ENCODE measurements at places on chromosomes 2 and 18. TPM values are rescaled to one million over a fixed set of nuclear protein-coding genes. Genes with fewer than 3 reads are reported as not detected.

Gene EVX2
- not detected for total RNA-seq

Gene ACSL3
- total RNA-seq = 45.5 TPM

Gene TRIM43B
- total RNA-seq = not detected

Gene IL36RN
- total RNA-seq = not detected

Gene EHBP1
- total RNA-seq = 27.1 TPM

Gene DRC1
- total RNA-seq = not detected

GRCh38 chr2:10482460-10482859 is 34.3 kb upstream of the ODC1 start:
- DNase-seq = peak; percentile 7

- no peak for DNase-seq
Observed at GRCh38 chr2:141582213-141582612, 548.6 kb downstream of the LRP1B start.

DNA sequence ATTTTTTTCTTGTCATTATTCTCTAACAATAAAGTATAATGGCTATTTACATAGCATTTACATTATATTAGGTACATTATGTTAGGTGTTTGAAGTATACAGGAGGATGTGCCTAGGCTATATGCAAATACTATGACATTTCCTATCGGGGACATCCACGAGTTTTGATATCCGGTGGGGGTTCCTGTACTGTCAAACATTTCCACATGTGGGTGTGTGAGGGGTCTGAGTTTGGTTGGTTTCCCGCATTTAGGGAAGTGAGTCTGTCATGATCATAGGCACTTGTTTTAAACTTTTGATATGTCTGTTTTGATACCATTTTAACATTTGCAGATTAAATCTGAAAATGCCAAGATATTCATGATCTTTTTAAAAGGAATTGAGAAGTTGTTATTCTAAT is 76.0 kb downstream of the CEP192 start:
- no peak for DNase-seq

DNA sequence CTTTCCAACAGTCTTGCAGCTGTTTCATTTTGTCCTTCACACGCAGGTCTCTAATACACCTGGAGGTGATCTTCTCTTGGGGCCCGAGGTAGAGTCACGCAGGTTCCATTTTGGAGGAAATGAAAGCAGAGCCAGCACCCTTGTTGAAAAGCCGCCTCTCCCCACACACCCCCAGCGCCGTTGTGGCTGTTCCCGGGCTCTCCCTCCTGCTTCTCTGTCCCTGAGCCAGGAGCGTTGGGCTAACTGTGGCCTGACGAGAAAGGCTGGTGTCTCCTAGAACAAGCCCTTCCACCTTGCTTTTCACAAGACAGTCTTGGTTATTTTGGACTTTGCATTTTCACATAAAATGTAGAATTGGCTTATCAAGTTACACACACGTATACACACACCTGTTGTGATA is 16.3 kb downstream of the SNED1 start:
- no peak for DNase-seq

- no peak for DNase-seq
Observed at GRCh38 chr18:9743200-9744016, 35.3 kb downstream of the RAB31 start.

DNA sequence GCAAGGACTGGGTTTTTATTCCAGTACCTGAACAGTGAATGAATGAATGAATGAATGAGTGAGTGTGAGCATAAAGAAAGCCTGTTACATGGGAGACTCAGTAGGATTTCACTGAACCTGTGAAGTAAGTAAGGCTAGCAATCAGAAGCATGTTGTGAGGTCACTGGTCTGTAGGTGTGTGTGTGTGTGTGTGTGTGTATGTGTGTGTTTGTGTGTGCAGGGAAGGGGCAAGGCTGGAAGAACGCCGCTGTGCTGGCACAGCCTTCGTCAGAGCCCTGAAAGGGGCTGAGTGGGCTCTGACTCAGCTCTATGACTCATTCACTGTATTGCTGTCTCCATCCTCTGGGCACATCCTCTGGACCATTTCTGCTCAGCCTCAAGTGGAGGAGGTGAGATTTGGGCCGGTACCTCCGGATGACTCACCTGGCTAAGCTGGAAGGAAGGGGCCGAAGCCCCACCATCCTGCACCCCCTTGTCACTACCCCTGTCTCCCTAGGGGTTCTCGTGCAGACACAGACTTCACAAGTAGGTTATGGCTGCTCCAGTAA is 51.4 kb upstream of the MRPL33 start:
- DNase-seq = no peak

- no peak for DNase-seq
Observed at GRCh38 chr2:153109793-153110192, 368.8 kb downstream of the RPRM start.

DNA sequence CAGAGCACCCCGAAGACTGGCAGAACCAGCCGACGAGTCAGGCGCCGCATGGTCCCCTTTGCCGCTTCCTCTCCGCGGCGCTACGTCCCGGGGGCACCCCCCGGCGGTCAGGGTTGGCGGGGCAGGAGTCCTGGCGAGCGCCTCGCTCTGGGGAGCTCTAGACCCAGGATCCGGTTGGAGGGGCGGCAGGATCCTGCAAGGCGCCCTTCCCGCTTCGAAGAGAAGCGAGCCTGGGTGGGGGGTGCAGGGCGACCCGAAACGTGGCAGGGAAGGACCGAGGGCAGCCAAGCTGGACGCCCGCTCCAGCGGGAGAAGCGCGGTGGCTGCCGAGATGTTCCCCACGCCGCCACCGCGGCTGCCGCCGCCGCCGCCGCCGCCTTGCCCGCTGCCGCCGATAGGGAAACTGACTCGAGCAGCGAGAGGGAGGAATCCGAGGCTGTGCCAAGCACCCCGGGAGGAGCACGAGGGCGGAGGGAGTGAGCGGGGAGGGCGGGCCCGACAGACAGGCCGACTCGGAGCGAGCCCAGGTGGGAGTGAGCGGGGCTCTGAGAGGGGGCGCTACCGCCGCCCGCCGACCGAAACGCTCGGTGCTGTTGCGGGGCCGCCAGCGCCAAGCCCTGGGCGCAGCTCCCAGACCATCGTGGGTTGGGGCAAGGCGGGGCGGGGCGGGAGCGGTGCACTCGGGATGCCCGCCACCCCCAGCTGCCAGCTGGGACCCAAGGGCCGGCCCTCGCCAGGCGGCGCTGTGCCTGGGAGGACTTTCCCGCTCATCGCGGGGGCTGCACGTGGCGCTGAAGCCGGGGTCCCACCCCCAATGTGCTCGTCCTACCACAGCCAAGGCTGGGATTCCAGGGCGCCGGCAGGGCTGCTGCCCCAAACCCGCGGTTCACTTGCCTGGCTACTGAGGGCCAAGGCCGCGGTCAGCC is at the start of gene GALNT14:
Gene GALNT14 (minus strand): TSS at position 404 of the 926 bp plus-strand sequence. CDS start 354 bp downstream, at position 50.
- peak; percentile 51 for DNase-seq

GRCh38 chr2:102235491-102235890 is 48.7 kb downstream of the IL1RL2 start:
- no peak for DNase-seq

Measured in Peyer's patch (tissue), 4 donors.